Progenitor cell of endocrine pancreas (in vitro differentiated cells): ENCODE measurements at places on chromosomes 6 and 20. TPM values are rescaled to one million over a fixed set of nuclear protein-coding genes. Genes with fewer than 3 reads are reported as not detected.

- H3K36me3 ChIP-seq = peaks cover 17% of the 10 kb centered on the region
- no peaks in the 10 kb centered on the region for H3K27me3 ChIP-seq
- no peak for DNase-seq
- no peak overlapping the region for H3K27ac ChIP-seq
These were observed 78.1 kb downstream of the FIG4 start for GRCh38 chr6:109769213-109769612.

GRCh38 chr6:34044945-34045595 is 100.8 kb downstream of the GRM4 start:
- H3K4me3 ChIP-seq = no peak overlapping the region
- no peaks in the 10 kb centered on the region for H3K36me3 ChIP-seq
- H3K4me1 ChIP-seq = no peaks in the 10 kb centered on the region

The FLRT3 gene
- 60.4 and 62.4 TPM in 2 replicates for total RNA-seq

DNA sequence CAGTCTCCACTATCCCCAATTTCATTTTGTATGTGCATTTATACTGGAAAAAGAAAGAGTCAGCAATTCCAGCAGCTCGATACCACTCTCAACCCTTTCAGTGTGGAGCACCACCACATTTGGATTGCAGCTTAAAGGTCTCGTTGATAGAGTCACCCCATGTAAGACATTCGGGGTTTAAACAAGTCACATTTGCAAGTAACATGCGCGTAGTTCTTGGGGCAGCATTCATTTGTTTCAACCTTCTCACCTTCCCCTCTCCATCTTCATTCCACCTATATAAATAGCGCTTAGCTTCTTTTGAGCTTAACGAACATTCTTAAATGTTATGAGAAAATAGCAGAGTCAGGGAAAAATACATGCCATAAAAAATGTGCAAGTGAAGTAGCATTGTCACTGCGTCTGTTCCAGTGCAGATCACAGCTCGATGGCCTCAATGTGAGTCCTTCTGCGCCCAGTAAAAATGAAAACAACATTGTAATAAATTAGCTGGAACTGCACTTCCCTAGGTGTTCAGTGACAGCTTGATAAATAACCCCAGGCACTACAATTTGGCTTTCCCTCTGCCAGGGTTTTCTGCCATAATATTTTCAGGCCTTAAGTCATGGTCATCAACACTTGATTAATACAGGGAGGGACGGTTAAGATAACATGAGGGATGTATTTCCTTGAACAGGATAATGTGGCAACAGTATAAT is 737.8 kb upstream of the NRSN1 start:
- no peak overlapping the region for H3K4me3 ChIP-seq
- no peaks in the 10 kb centered on the region for H3K36me3 ChIP-seq
- DNase-seq = no peak
- H3K27ac ChIP-seq = no peak overlapping the region
- no peaks in the 10 kb centered on the region for H3K4me1 ChIP-seq

- H3K27ac ChIP-seq = peak overlapping the region; percentile 98
- H3K4me3 ChIP-seq = no peak overlapping the region
These were observed 24.4 kb downstream of the FOXQ1 start for GRCh38 chr6:1336246-1336843.

- H3K27ac ChIP-seq = no peak overlapping the region
- H3K36me3 ChIP-seq = no peaks in the 10 kb centered on the region
- H3K4me3 ChIP-seq = no peak overlapping the region
- DNase-seq = no peak
- H3K4me1 ChIP-seq = peaks cover 1% of the 10 kb centered on the region
These were observed 13.1 kb upstream of the NT5DC1 start for GRCh38 chr6:116087437-116088027.

The VAPB gene
- total RNA-seq = 53.8 and 56.3 TPM in 2 replicates

DNA sequence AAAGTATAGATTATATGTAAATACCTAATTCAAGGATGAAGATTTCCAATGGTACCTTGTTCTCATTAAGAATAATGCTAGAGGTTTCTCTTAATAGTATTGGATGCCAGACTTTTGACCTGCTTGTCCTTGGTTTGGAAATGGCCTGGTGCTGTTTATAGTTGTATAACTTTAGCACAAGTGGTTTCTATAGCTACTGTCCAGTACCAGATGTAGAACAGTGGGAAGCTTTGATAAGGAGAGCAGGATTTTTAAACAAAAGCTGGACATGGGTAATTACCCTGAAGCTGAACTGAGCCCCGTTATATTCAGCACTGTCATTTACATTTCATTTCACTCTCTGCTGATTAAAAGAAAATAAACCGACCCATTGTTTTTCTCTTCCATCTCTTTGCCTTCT is 43.7 kb downstream of the TRMT11 start:
- DNase-seq = no peak
- H3K4me3 ChIP-seq = no peak overlapping the region
- H3K27me3 ChIP-seq = no peaks in the 10 kb centered on the region
- no peak overlapping the region for H3K27ac ChIP-seq
- no peaks in the 10 kb centered on the region for H3K4me1 ChIP-seq
